ENCODE measurements at places on chromosomes 4 and X.
A peak's percentile ranks its signal among the peaks of the same experiment; 100 is the strongest.

GRCh38 chr4:130338851-130339250 is 1242.9 kb downstream of the C4orf33 start:
- no peak for DNase-seq

DNA sequence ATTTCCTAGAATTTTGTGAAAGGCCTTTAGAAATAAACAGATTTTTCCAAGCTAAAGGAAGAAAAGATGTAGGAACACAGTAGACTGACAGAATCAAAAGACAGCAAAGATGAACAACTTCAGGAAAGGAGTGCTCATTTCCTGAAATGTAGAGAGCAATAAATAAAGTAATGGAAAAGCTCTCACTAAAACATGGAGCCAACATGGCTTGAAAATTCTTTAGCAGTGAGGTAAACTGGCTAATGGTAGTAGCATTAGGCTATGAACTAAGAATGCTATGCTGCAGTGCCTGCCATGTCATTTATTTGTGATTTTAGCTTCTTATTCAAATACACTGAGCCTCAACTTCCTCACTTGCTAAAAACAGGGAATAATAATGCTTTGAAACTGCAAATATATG is 108.7 kb downstream of the IQCM start:
- no peak for DNase-seq

DNA sequence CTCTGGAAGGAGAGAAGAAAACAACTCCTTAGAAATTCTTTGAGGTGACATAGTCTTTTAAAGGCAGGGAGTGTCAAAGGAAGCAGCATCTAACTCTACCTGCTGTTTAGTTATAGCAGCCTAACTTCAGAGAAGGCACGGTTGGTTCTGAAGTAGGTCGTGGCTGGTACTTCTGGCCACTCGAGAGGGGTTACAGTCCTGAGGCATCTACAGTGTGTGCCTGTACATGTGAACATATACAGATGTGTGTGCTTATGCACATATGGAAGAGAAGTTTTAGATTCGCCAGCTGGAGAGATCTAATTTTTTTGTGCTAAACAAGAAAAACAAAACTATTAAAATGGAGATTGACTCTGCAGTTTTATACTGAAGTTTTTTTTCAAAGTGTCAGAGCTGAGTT is 52.7 kb downstream of the GATB start:
- DNase-seq = no peak

GRCh38 chrX:120001787-120002186 is 58.2 kb upstream of the NKAP start:
- DNase-seq = no peak

DNA sequence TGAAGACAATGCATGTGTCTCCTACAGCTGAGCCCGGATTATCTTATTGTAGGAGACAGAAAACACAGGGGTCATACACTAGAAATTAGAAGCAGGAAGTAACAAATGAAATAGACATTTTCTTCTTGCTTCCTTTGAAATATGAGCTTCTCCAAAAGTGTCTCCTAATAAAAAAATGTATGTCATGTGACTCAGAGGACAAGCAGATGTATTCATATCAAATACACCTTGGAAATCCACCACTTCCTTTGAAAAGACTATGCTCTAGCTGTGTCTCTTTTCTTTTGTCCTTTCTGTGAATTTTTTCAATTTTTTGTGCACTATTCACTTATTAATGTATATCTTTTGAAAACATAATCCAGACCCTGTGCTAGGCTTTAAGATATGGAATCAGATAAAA is 1906.2 kb downstream of the C4orf33 start:
- DNase-seq = no peak

DNA sequence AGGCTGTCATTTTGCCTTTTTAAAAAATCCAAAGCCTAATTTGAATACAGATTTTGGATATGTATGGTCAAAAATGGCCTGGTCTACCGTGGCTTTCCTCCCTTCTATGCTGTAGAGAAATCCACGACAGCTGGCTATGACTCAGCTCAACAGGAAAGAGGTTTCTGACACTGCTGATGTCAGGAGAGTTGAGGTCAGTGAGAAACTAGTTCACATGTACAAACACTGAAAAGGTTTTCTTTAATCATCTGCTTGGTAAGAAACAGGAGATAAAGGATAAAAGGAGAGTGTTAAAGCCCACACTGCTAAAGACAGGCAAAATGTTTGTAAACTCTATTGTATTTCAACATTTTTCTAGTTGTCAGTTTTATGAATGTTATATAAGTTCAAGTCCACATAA is 113.9 kb downstream of the NYX start:
- DNase-seq = no peak

DNA sequence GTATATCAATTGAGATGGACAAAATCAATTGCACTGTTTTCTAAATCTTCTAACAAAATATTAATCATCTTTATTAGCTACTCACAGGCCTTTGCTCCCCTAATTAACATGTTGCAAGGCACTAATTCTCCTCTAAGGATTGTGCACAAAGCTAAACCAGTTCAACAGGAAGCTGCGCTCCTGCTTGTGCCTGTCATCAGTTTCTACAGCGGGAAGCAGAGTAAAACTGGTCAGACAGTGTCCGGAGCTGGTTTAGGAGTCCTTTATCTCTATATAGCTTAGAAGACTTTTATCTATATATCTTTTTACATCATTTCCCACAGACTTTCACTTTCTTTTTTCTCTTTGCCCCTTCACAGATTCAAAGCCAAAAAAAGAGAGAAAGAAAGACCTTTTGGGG is 79.1 kb downstream of the ELOVL6 start:
- no peak for DNase-seq

DNA sequence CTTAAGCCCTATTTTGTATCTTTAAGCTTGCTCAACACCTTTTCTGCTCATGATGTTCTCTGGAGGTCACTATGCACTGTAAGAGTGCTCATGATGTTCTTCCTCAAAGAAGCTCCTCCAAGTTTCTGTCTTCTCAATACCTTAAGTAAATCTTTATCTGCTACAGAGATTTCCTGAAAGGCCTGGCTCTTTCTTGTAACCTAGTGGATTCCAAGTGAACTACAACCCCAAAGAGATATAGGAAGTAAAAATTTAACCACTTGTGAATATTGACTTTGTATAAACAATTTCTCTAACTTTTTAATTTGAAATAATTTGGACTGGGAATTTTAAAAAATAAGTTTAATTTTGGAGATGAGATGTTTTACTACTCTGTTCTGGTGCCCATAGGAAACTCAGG is 39.3 kb upstream of the XK start:
- DNase-seq = no peak

DNA sequence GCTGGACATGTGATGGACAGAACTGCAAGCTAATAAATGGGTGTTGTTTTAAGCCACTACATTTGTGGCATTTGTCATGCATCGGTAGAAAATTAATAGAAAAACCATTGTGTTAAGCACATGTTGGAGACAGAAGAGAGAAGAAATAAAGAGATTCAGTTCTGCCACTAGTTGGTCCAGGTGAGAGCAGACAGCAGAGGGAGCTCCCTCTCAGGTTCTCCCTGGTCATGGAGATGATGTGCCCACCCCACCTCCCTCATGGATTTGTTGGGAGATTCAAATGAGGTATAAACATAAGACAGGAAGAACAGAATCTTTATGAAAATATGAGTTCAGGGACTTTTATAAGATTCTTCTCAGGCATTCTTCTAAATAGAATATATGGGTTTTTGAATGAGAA is 36.8 kb upstream of the OCIAD2 start:
- DNase-seq = no peak

DNA sequence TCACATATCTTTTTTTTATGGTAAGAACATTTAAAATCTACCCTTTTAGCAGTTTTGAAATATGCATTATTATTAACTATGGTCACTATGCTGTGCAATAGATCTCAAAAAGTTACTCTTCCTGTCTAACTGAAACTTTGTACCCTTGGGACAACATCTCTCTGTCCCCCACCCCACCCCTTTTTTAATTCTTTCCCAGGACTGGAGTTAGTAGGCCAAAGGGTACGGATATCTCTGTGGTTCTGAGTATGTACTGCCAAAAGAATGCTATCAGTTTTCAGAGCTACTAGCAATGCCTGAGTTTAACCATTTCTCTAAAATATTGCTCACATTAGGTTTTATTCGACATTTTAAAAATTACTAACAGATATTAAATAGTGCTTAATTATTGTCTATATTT is 4.7 kb upstream of the FAM241A start:
- no peak for DNase-seq

GRCh38 chr4:184472614-184473498 is 1.5 kb downstream of the IRF2 start:
- no peak for DNase-seq

DNA sequence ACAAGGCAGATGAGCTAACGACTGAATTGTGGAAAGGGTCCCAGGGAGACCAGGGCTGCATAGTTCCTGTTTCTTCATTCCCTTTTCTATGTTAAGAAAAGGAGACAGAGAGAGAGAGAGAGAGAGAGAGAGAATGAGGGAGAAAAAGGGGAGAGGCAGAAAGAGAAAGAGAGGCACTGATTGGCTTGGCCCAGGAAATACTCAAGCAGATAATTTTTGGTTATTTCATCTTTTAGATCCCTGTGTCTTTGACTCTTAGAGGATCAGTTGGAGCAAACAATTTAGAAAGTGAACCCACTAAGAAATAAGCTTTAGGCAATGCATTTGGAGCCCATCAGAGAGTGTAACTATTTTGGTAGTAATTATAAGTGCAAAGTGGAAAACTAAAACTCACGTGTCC is 103.4 kb downstream of the CEP44 start:
- DNase-seq = no peak

GRCh38 chrX:96907516-96908272 is 24.0 kb downstream of the RPA4 start:
- DNase-seq = peak; percentile 4

DNA sequence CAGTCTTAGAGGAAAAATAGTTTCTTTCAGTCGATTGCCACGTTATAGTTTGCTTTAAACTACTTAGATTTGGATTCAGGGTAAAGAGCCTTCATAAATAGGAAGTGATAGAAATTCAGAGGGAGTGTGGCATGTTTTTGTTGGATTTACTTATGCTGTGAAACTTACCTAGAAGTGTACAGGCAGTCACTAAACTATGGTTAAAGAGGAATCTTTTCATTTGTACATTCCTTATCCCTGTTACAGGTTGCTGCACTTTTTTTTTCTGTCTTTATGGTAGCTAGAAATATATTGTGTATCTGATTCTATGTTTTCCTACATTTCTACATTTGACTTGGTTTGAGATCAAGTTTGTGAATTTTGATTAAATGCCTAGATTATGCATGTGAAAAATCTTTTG is 19.1 kb downstream of the WWC2 start:
- no peak for DNase-seq

- DNase-seq = no peak
Measured at GRCh38 chr4:118760092-118760491, 74.9 kb downstream of the METTL14 start.

DNA sequence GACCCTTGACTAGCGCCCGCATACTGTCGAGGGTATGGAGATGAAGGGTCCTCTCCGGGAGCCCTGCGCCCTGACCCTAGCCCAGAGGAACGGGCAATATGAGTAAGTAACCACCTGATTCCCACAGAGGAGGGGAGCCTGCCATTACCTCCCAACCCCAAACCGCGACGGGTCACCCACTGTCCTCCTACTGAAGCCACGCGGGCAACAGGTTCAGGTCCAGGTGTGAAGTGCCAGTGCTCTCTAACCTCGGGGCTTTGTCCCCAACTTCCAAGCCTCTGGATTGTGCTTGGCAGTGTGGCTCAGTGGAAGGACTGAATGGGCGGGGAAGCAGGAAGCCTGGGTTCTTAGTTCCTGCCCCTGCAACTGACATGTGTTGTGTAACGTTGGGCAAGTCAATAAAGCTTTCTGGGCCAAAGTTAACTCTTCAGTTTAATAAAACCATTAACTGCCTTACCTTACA is 694 bp downstream of the OCRL start:
- DNase-seq = no peak

DNA sequence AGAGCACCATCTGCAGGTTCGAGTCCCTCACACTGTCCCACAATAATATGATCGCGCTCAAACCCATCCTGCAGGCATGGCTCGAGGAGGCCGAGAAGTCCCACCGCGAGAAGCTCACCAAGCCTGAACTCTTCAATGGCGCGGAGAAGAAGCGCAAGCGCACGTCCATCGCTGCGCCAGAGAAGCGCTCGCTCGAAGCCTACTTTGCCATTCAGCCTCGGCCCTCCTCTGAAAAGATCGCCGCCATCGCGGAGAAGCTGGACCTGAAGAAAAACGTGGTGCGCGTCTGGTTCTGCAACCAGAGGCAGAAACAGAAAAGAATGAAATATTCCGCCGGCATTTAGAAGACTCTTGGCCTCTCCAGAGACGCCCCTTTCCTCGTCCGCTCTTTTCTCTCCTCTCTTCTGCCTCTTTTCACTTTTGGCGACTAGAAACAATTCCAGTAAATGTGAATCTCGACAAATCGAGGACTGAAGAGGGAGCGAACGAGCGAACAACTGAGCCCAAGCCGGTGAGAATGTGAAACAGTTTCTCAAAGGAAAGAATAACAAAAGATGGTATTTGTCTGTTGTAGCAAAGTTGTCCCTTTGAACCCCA is 1.9 kb downstream of the POU4F2 start:
- no peak for DNase-seq

GRCh38 chr4:28845158-28845557 is 1875.0 kb upstream of the PCDH7 start:
- DNase-seq = no peak

DNA sequence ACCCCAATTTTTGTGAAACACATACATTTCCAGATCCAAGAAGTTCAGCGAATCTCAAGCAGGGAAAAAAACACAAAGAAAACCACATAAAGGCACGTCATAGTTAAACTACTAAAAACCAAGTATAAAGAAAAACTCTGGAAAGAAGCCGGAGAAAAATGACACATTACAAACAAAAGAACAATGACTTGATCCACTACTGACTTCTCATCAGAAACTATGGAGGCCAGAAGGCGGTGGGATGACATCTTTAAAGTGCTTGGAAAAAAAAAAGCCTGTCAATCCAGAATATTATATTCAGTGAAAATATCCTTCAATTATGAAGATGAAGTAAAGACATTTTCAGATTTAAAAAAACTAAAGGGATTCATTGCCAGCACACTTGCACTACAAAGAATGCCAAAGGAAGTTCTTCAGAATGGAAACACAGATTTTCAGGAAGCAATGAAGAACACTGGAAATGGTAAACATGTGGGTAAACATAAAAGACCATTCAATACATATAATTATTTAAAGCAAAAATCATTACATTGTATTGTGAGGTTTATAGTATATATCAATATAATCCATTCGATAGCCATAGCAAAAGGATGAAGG is 32.6 kb upstream of the PPP2R2C start:
- no peak for DNase-seq

DNA sequence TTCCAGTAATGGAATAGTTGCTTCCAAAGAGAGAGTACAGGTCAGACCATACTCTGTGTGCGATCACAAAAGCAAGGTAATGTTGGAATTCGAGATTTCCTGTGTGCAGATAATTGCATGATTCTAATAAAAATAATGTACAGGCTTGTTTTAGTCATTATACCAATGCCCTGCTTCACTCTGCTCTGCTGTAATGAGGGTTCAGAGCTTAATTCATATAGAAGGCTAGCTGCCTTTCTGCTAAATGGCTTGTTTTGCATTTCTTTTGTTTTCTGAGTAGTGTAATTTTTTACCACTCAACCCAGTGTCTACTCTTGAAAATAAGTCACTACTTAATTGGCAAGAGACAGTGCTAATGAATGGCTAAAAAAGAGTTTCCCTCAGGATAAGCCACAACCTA is 236.0 kb downstream of the CAMK2D start:
- no peak for DNase-seq

GRCh38 chr4:624705-625590 is at the start of gene PDE6B:
PDE6B (plus strand) TSS chr4:625573; CDS start chr4:625627, 54 bp downstream.
- DNase-seq = no peak

- DNase-seq = no peak
Measured at GRCh38 chr4:5770051-5770450, 59.0 kb downstream of the EVC start.
